ENCODE measurements at places on chromosomes 7 and 10.

GRCh38 chr7:143960813-143961610, 6.4 kb downstream of the OR2F1 start:
- no peak for DNase-seq

DNA sequence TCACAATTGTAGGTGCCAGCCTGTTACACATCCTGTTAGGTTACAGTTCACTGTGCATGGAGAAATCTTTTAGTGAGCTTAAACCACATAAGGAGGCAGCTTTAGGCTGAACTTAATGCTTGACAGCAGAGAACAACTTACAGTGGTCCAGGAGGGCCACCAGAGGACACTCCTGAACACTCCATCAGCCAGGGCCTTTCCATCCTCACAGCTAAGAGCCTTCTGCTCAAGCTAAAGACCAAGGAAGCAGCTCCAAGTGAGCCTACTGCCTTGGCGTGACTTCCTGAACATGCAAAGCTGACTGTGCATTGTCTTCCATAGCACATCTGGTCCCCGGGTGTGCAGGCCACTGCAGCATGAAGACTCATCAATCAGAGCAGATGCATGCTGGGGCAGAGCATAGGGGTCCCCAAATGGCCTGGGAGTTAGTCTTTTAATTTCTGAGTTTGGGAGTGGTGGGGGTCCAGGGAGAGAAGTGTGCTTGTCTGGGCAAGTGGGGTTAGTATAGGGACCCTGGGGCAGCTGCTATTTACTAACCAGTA, 105.0 kb downstream of the ZNF248 start:
- DNase-seq: no peak

GRCh38 chr7:74294191-74294998, 5.2 kb downstream of the CLIP2 start:
- no peak for DNase-seq

- DNase-seq: no peak
Measured at GRCh38 chr10:83193026-83193425, 946.3 kb upstream of the GHITM start.

DNA sequence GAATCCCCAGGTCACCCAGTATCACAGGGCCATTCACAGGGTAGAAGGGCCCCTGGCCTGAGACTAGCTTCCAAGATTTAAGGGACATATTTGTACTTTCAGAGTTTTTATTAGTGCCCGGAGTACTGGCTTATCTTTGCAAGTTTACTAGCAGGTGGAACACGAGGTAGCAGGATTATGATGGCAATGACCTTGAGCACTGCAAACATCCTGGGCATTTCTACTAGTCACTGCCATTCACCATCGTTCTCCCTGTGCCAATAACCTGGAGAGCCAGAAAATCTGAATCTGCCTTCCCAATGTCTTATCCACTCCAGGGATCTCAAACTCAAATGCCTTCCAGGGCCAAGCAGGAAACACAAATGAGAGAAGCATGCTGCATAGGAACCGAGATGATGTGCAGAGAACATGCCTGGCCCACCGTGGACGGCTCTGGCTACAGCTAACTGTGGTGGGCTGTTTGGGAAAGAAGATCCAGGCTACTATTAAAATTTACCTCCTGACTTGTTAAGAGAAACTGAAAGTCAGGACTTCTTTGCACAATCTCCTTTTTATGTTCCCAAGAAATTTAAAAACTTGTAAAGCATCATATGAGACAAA, 16.7 kb downstream of the FAM53B start:
- DNase-seq: no peak

GRCh38 chr10:52143338-52143737, 170.7 kb upstream of the DKK1 start:
- DNase-seq: no peak

DNA sequence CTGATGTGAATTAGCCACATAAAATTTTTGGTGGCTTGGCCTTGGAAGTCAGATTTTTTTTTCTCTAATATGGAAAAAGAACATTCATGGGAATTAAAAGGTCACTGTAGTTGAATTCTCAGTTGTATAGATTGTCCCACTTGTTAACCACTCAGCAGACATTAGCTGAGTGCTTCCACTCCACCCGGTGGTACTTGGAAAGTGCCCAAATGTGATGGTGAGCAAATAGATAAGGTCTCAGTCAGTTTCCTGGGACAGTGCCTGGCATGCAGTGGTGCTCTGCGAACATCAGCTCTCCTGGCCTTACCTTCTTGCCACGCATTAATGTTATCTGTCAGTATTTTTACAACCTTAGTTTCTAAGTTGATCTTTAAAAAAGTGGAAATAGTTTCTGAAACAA, 1.4 kb downstream of the ATP5F1C start:
- DNase-seq: peak; percentile 29

DNA sequence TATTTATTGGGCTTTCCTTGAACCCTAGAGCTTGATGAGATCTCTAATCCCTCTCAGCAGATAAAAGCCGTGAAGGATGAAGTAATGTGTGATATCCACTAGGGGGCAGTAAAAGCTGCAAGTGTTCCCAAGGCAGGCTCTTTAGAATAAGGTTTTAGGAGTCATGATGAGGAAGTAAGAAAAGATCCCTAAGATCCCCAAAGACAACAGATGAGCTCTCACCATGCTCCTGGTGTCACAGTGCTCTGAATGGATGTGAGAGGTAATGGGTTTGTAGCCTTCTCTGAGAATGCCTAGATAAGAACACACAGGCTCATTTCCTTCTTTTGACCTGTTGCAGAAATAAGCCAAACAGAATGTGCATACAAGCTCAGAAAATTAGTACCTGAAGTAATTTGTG, 70.4 kb upstream of the ITPRID1 start:
- peak; percentile 65 for DNase-seq

GRCh38 chr10:129498680-129499079, 31.6 kb downstream of the MGMT start:
- no peak for DNase-seq

- no peak for DNase-seq
Measured at GRCh38 chr10:15719049-15719898, 448 bp downstream of the ITGA8 start.

- DNase-seq: no peak
Measured at GRCh38 chr7:4960363-4960762, 1.4 kb upstream of the MMD2 start.

DNA sequence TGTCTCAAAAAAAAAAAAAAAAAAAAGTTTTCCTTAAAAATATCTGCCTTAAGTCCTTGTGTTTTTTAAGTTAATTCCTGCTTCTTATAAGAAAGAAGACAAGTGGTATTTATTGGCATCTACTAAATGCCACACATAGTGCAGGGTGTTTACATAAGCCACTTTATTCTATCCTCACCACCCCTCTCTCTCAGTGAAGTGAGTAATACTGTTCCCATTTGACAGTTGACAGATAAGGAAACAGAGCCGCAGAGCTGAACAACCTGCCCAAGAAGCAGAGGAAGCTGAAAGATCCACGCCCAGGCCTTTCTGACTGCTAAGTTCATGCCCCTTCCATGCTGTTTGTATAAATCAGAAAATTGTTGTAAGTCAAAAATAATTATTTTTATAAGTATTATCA, 54.1 kb downstream of the ABLIM1 start:
- DNase-seq: peak; percentile 49

DNA sequence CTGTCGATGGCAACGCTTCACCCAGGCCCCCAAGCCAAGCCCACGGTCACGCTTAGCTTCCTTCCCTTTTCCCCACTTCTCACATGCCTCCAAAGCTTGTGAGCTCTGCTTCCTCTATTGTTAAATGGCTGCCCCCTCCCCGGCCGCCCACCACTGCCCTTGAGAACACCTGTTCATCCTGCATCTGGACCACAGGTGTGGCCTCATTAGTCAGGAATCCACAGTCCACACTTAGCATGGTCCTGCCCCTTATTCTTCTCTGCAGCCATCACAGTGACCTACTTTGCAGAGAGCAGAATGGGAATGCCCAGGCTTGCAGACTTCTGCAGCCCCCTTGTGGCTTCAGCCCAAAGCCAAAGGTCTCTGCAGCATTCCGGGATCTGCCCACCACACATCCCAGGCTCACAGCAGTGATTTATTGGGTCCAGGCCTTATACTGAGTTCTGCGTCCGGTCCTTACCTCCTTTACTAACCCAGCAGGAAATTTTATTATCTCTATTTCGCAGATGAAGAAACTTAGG, 66.9 kb downstream of the PTPRE start:
- no peak for DNase-seq

GRCh38 chr7:155860461-155860839, 48.2 kb upstream of the SHH start:
- DNase-seq: no peak

DNA sequence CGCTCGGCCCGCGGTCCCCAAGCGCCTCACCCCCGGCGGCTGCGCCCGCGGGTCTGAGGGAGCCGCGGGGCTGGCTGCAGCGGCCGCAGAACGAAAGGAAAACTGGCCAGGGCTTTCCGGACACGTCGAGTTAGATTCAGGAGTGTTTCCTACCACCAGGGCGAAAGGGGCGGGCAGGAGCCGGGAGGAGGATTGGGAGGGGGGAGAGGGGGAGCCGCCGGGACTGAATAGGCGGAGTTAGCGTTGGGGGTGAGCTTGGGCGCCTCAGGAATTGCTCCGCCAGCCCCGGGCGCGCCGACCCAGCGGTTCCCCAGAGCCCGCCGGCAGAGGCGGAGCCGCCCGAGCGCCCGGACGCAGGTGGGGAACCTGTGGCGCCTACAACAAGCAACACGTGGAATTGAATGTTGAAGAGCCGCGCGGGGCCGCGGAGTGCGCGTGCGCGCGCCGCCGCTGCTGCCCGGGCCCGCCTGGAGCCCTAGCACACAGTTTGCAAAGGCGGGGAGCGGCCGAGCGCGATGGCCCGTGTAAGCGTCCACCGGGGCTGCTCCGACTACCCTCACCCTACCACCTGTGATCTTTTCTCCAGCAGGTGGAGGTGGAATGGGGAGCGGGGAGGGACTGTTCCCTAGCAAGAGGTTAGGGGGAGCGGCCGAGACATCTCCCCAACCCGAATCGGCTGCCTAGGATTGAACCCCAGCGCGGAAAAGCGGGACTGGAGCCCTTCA, at the start of gene CADPS2:
Gene CADPS2 (minus strand): TSS at position 104 of the 725 bp plus-strand sequence. CDS start 123 bp downstream, outside the sequence.
- peak; percentile 57 for DNase-seq

GRCh38 chr7:27180431-27181420, 4.3 kb downstream of the HOXA11 start:
- no peak for DNase-seq

DNA sequence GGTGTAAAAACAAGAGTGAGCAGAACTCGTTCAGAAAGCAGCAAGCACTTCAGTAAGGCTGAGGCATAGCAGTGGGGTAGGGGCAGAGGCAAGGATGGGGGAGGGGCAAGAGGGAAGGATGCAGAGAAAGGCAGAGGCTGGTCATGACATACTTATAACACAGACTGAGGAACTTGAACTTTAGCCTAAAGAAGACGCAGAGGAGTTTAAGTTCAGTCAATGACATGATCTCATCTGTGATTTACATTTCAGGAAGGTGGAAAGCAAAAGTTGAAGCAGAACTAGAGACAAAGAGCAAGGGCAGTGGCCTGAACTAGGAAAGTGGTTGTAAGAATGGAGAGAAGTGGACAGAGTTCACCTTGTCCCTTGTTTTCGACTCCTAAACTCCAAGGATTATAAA, 15.8 kb downstream of the MACC1 start:
- no peak for DNase-seq

DNA sequence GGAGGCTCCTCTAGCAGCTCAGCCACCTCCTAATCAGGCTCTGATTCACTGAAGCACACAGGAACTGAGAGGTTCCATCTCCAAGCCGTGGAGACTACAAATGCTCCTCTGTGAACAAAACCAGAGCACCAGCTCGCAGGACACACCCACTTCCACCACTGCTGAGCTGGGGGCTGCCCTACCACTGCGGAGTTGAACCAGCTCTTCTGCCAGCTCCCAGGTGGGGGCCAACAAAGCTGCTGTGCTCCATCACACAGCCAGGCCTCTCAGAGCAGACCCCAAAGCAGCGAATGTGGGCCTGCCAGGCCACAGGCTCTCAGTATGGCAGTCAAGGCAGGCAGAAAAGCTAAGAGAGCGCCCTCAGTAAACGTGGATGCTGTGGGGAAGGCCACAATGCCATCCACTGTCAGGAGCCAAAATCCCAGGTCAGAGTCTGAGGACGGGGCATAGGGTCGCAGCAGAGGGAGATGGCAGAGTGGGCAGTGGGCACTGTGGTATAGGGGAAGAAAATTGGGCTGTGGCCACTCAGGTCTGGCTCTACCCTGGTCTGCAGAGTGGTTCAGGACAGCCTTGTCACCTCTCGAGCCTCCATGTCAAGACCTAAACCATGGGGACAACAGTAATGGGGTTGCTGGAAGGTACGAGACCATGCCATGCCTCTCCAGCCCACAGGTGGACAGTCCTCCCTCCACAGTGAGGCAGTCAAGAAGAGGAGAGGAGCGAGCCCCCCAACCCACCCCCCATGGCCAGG, 82.1 kb downstream of the GRID1 start:
- DNase-seq: no peak

- no peak for DNase-seq
Measured at GRCh38 chr7:149887311-149887710, 13.5 kb downstream of the ATP6V0E2 start.

- DNase-seq: peak; percentile 79
Measured at GRCh38 chr10:102455893-102456471, 4.6 kb upstream of the C10orf95 start.

GRCh38 chr10:122632031-122632430, 67.6 kb downstream of the C10orf120 start:
- DNase-seq: no peak

DNA sequence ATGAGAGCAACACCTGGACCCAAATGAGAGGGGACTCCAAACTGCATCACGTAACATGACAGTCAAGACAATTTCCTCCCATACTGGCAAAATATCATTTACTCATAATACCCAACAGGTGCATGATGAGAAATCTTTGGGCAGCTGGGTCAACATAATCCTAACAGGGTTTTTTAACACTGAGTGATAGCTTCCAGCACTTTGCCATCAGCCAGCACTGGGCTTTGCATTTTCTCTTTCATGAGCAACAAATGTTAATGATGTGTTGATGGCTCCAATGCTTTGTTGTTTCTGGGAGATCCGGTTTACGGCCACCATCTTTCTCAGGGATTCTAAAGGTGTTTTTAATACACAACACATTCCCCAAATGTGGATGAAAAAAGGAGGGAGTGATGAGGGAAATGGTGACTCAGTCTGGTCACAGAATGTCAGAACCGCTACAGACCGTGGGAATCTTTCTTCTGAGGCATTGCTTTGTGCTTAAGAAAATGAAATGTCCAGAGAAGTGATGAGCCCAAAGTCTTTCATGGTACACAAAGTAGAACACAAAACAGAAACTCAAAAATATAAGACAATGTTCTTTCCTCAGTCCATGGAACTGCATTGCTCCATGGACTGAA, 705.7 kb upstream of the IGFBP3 start:
- no peak for DNase-seq

- DNase-seq: no peak
Measured at GRCh38 chr10:98030093-98030821, at the start of gene CRTAC1. Gene CRTAC1 (minus strand): TSS chr10:98030621. CDS start chr10:98030472, 149 bp downstream.

- DNase-seq: peak; percentile 93
Measured at GRCh38 chr10:90930971-90931871, 10.3 kb upstream of the ANKRD1 start.
